Dermis blood vessel endothelial cell (primary cell): ENCODE measurements at places on chromosomes 16 and 17. TPM values are rescaled to one million over a fixed set of nuclear protein-coding genes. Genes with fewer than 3 reads are reported as not detected.

The MRPL27 gene
- 35.4 and 70.3 TPM in 2 replicates for total RNA-seq

The OR1A1 gene
- not detected in 2 replicates for total RNA-seq

The PIPOX gene
- 0.93 and 3.1 TPM in 2 replicates for total RNA-seq

The TMEM235 gene
- total RNA-seq: 0.51 and 0.84 TPM in 2 replicates

The RNF166 gene
- 11.6 and 15.1 TPM in 2 replicates for total RNA-seq

The DNASE1L2 gene
- total RNA-seq: 0.51 and 0.56 TPM in 2 replicates

The NFATC3 gene
- 14.1 and 31.6 TPM in 2 replicates for total RNA-seq

The C17orf113 gene
- 0.17 and 0.33 TPM in 2 replicates for total RNA-seq

The KRTAP17-1 gene
- not detected in 2 replicates for total RNA-seq

The CDH3 gene
- 0.19 and 0.85 TPM in 2 replicates for total RNA-seq

The SPATA32 gene
- 0.05 TPM in 1 of 2 replicates, not detected in the other for total RNA-seq

The TPSB2 gene
- total RNA-seq: not detected in 2 replicates

The FASN gene
- 51.1 and 216 TPM in 2 replicates for total RNA-seq

The KRT12 gene
- total RNA-seq: not detected in 2 replicates

The HBQ1 gene
- total RNA-seq: 0.34 TPM in 1 of 2 replicates, not detected in the other

The LRRC36 gene
- not detected in 2 replicates for total RNA-seq
